ENCODE measurements at places on chromosomes 16 and 17. TPM values are rescaled to one million over a fixed set of nuclear protein-coding genes. Genes with fewer than 3 reads are reported as not detected.

NUBP2 gene
- total RNA-seq: 53.7 TPM

DNA sequence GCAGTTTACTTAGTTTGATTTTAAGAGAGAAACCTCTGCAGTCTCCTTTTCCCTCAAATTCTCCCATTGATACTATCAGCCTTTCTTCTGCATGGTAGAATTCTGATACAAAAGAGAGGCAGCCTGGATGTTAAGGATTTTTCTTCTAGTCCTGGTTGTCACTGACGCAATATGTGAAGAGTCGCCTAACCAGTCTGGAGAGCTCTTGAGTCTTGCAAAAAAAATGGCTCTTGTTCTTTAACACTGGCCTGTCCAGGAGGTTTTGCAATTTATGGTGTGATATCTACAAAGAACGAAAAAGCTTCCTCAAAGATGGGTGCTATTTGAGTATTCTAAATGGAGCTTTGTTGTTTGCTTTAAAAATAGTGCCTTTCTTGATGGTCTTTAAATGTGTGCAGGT, 28.9 kb downstream of the COX10 start:
- H3K27ac ChIP-seq: no peak overlapping the region
- peaks cover 23% of the 10 kb centered on the region for H3K36me3 ChIP-seq
- DNase-seq: no peak
- H3K4me3 ChIP-seq: no peak overlapping the region

FOXN1 gene
- not detected for total RNA-seq

SEC14L5 gene
- total RNA-seq: not detected

MYH3 gene
- 5.8 TPM for total RNA-seq

PRAC1 gene
- not detected for total RNA-seq

CHST4 gene
- total RNA-seq: not detected

DNA sequence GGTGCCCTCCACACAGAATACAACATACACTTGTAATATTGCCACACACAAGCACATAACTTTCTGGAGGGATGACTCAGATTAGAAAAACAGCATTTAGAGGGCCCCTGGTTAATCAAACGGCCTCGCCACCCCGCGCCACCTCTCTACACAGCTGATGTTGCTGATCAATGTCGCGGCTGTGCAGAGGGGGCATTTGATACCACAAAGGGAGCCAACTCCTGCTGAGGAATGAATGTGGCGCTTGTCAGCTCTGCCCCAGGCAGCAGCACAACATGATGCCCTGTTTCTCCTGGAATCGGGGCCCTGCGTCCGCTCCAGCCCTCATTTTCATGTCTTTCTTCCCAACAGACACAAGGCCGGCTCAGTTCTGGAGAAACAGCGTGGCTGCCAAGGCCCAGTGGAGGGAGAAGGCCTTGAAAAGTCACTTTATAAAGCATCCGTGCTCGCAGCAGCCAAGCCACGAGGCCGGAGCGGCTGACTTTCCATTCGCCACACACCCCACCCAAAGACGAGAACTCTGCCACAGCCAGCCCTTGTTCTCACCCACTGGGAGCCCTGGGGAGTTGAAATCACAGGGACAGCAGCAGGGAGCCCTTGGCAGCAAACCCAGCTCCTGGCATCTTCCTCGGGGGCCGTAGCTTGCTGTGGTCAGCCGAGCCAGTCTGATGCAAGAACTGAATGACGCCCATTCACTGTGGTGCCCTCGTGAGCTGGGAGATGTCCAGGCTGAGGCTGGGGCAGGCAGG, 65.6 kb downstream of the XYLT1 start:
- no peak for DNase-seq
- no peak overlapping the region for H3K4me3 ChIP-seq
- H3K27ac ChIP-seq: no peak overlapping the region
- peaks cover 44% of the 10 kb centered on the region for H3K4me1 ChIP-seq
- no peaks in the 10 kb centered on the region for H3K27me3 ChIP-seq

TRIM25 gene
- total RNA-seq: 63.5 TPM

DNA sequence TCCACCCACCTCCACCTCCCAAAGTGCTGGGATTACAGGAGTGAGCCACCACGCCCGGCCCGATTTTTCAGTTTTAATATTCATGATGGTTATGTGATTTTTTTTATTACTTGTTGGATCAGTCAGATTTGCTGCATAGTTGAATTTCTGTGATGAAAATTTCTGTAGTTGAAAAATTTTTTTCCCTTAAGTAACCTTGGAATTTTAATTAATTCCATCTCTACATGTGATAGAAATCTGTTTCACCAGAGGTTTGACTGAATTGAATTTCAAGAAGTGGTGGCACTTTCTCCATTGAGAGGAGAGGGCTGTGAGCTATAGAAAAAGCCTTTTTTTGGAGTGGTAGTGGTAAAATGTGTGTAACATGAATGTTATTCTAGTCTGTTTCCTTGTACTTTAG, 24.7 kb downstream of the WIPF2 start:
- DNase-seq: no peak
- no peak overlapping the region for H3K4me3 ChIP-seq
- H3K27me3 ChIP-seq: no peaks in the 10 kb centered on the region
- H3K36me3 ChIP-seq: peaks cover 30% of the 10 kb centered on the region
- H3K27ac ChIP-seq: no peak overlapping the region

- no peak for DNase-seq
- H3K27ac ChIP-seq: no peak overlapping the region
- peaks cover 32% of the 10 kb centered on the region for H3K4me1 ChIP-seq
- peaks cover 40% of the 10 kb centered on the region for H3K27me3 ChIP-seq
Measured at GRCh38 chr17:1906662-1907101, 76.9 kb downstream of the RPA1 start.

CCL1 gene
- total RNA-seq: not detected

DNA sequence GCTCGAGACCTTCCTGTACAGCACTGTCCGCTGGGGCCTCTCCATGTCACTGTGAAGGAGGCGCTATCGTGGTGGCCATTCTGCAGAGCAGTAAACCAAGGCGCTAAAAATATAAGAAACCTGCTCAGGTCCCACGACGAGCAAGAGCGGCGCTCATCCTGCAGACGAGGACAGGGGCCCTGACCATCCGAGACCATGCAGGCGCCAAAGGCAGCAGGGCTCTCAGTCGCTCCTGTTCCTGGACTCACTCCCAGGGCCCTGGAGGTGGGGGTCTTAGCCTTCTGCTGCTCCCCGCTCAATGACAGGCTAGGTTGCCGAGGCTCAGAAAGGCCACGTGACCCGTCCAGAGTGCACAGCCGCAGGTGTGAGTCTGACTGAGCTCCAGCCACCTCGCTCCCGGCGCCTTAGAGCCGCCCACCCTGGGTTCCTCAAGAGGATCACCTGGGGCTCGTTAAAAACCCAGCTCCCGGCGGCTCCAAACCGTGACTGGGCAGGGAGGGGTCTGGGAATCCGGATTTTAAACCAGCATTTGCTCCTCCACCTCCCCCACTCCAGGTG, 509 bp upstream of the ATP2C2 start:
- H3K27me3 ChIP-seq: peaks cover 47% of the 10 kb centered on the region
- no peaks in the 10 kb centered on the region for H3K36me3 ChIP-seq
- no peak overlapping the region for H3K4me3 ChIP-seq
- DNase-seq: no peak
- peaks cover 2% of the 10 kb centered on the region for H3K4me1 ChIP-seq

GAST gene
- total RNA-seq: not detected

DNA sequence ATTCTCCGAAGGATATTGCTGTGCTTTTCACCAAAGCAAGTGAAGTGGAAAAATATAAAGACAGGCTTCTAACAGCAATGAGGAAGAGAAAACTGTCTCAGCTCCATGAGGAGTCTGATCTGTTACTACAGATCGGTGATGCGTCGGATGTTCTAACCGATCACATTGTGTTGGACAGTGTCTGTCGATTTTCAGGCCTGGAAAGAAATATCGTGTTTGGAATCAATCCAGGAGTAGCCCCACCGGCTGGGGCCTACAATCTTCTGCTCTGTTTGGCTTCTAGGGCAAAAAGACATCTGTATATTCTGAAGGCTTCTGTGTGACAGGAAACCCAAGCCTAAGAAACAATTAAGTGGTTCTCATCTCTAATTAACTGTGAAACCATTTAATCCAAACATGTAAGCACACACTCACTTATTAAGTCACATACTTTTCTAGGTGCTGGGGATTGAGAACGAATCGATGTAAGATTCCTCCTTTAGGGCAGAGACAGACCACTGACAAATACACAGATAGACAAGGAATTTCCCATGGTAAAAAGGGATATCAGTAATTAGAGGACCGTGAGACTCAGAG, 22.8 kb downstream of the SLFN5 start:
- H3K4me1 ChIP-seq: no peaks in the 10 kb centered on the region
- H3K36me3 ChIP-seq: peaks cover 35% of the 10 kb centered on the region
- DNase-seq: no peak
- H3K4me3 ChIP-seq: no peak overlapping the region
- H3K27ac ChIP-seq: no peak overlapping the region
- no peaks in the 10 kb centered on the region for H3K27me3 ChIP-seq

- H3K36me3 ChIP-seq: peaks cover 14% of the 10 kb centered on the region
- peaks cover 8% of the 10 kb centered on the region for H3K4me1 ChIP-seq
- no peak overlapping the region for H3K27ac ChIP-seq
Measured at GRCh38 chr16:71709229-71709781, 15.2 kb downstream of the PHLPP2 start.

GRCh38 chr17:40310882-40311391, 2.0 kb downstream of the RARA start:
- no peak overlapping the region for H3K4me3 ChIP-seq
- peaks cover 25% of the 10 kb centered on the region for H3K4me1 ChIP-seq
- H3K27ac ChIP-seq: no peak overlapping the region
- no peaks in the 10 kb centered on the region for H3K36me3 ChIP-seq

DNA sequence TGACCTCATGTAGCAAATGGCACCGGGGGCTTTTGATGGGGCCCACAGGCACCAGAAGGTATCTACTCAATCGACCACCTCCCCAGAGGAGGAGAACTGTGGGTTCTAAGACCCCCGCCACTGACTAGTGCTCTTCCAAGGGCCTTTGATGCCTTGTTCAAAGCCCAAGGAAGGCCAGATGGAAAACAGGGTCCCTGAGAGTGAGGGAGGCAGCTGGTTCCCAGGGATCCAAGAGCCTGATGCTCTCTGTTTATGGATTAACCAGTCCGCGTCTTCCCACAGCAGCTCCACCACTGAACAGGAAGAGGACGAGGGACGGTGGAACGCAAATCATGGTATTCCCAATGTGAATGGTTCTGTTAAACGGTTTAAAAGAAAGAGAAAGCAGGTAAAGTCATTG, 7.6 kb downstream of the PHB1 start:
- peaks cover 95% of the 10 kb centered on the region for H3K36me3 ChIP-seq
- H3K27me3 ChIP-seq: no peaks in the 10 kb centered on the region
- peaks cover 36% of the 10 kb centered on the region for H3K4me1 ChIP-seq
- H3K27ac ChIP-seq: no peak overlapping the region

- H3K4me3 ChIP-seq: no peak overlapping the region
- no peak for DNase-seq
- H3K36me3 ChIP-seq: no peaks in the 10 kb centered on the region
- peaks cover 4% of the 10 kb centered on the region for H3K4me1 ChIP-seq
- no peak overlapping the region for H3K27ac ChIP-seq
Measured at GRCh38 chr16:87438611-87438985, 46.5 kb downstream of the MAP1LC3B start.

KCNH4 gene
- total RNA-seq: 0.80 TPM

TMIGD1 gene
- not detected for total RNA-seq

DNA sequence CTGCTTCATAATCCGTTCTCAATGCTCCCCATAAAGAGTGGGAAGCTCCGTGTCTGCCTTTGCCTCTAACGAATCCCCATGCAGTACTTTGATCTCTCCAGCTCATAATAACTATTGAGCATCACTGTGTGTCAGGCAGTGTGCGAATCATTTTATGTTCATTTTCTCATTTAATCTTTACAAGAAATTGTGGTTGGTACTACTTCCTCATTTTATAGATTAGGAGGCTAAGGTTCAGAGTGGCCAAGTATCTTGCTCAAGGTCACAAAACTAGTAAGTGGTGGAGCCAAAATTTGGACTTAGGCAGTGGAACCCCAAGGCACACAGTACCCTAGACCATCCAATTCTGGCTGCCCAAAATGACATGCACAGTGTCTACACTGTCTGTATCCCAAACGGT, 44.8 kb downstream of the ABCC12 start:
- H3K4me3 ChIP-seq: no peak overlapping the region
- DNase-seq: no peak
- no peaks in the 10 kb centered on the region for H3K4me1 ChIP-seq
- no peak overlapping the region for H3K27ac ChIP-seq

BEAN1 gene
- not detected for total RNA-seq

DNA sequence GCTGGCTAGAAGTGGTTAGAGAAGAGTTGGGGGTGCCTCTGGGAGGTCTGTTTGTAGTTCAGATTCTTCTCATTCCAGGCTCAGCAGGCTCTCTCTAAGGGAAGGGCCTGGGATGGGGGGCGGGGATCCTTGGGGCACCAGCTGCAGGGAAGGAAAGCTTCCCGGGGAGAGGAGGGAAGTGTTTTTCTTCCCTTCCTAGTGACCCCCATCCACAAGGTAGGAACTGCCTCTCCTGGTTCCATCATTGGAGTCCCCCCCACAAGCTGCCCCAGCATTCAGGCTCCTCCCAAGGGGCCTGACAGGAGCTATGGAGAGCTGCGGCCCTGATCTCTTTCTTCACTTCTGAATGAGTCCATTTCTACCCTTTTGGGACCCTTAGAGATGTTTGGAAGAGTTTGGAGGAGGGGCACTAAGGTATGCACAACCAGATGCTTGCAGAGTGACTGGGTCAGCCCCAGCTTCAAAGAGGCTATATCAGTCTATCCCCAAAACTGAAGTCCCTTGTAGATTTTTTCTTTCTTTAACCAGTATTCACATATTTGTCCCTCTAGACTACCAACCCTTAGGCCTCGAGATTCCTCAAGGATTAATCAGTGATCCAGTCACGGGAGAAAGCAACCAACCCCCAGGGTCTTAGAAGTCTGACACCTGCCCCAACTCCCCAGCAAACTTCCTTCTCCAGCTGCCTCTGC, 13.9 kb upstream of the FZD2 start:
- H3K27ac ChIP-seq: no peak overlapping the region
- DNase-seq: no peak
- H3K4me1 ChIP-seq: no peaks in the 10 kb centered on the region
- H3K27me3 ChIP-seq: peaks cover 29% of the 10 kb centered on the region

RNF43 gene
- 1.5 TPM for total RNA-seq

GRCh38 chr16:79272141-79272577, 328.4 kb downstream of the MAF start:
- peaks cover 20% of the 10 kb centered on the region for H3K27me3 ChIP-seq
- no peak for DNase-seq
- H3K4me3 ChIP-seq: no peak overlapping the region
- H3K27ac ChIP-seq: peak overlapping the region; percentile 4
